ENCODE measurements at places on chromosomes 6 and 20.

DNA sequence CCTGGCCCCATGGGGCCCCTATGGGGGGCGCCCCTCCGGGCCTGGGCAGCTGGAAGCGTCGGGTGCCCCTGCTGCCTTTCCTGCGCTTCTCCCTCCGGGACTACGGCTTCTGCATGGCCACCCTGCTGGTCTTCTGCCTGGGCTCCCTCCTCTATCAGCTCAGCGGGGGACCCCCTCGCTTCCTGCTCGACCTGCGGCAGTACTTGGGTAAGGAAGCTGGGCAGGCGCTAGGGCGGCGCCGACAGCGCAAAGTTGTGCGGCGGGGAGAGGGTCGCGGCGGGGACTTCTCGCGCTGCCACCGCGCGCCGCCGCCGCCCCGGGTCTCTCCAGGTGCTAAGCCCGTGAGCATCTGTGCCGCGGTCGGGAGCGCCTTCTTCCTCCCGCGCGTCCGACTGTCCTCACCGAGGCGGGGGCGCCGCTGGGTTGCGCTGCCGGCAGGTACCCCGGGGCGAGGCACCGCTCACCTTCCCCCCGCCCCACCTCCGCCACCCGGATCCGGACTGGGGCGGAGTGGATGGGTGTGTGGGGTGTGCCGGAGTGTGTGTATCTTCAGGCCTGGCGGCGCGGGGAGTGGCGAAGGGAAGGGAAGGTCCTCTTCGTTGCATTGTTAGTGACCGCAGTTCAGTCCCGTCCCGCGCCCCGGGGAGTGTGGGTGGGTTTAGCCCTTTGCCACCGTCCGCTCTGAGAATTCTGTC is 788 bp downstream of the UST start:
- DNase-seq = peak; percentile 22

DNA sequence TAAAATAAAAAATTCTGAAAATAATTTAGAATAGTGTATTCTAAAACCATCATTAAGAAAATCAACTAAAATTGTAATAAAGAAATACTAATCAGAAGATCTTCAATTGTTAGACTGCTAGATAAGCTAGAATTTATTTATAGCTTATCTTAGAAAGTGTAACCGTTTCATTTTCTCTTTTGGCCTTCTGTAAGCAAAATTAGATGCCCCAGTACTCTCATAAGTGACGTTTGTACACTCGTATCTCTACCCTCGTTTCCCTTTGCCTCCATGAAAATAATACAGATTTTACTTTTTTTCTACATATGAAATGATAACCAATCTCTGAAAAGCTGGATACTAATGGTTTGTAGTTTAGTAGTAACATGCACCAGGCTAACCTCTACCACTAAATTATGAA is 19.8 kb downstream of the DSE start:
- DNase-seq = no peak

DNA sequence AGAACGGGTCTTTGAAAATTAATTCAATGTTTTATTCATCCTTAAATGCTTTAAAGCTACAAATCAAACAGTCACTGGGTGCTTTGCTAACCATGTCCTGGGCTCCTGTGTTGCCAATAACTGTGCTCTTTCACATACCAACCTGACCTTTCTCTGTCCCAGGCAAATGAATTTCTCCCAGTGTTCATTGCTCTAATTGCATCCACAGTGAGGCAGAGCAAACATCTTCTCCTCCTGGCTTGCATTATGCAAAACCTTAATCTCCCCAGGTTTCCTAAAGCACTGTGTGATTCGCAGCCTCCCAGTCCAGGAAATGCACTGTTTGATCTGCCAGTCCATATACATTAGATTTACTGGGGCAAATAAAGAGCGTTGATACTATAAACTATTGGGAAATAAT is 219.0 kb downstream of the PREX1 start:
- DNase-seq = no peak

GRCh38 chr20:23203310-23203709 is 117.2 kb upstream of the CD93 start:
- DNase-seq = no peak

- DNase-seq = no peak
Measured at GRCh38 chr20:6029538-6029937, 24.3 kb downstream of the LRRN4 start.

DNA sequence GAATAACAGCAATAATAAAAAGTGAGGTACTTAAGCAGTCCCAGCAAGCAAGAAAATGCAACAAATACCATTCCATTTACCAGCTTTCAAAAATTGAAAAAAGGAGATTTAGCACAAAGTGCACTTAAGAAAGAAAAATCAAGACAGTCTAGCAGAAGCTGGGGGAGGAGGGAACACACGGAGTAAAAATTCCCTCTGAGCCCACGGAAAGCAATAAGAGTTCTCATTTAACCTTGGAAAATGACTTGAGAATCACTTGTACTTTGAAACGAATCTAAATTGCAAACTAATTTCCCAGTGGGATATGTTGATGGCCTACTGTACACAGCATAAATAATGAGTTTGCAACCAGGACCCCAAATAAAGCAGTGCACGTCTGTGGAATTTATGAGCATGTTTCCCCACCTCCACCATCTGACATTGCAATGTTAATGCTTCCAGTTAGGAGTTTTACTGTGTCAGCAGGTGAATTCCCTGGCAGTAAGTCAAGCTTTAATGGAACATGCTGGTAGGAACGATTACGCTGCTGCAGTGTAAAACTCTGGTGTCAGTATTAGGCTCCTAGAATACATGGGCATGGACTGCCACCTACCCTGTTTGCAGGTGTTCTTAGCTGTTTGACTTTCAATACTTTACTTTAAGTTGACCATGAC is 386.8 kb downstream of the HDGFL1 start:
- peak; percentile 30 for DNase-seq

Measured in renal cortex interstitium (tissue), 15 donors.